CD4-positive, alpha-beta T cell treated with Interleukin-4 for 4 hours (primary cell): ENCODE measurements at places on chromosomes 5 and 9.
A peak's percentile ranks its signal among the peaks of the same experiment; 100 is the strongest.

DNA sequence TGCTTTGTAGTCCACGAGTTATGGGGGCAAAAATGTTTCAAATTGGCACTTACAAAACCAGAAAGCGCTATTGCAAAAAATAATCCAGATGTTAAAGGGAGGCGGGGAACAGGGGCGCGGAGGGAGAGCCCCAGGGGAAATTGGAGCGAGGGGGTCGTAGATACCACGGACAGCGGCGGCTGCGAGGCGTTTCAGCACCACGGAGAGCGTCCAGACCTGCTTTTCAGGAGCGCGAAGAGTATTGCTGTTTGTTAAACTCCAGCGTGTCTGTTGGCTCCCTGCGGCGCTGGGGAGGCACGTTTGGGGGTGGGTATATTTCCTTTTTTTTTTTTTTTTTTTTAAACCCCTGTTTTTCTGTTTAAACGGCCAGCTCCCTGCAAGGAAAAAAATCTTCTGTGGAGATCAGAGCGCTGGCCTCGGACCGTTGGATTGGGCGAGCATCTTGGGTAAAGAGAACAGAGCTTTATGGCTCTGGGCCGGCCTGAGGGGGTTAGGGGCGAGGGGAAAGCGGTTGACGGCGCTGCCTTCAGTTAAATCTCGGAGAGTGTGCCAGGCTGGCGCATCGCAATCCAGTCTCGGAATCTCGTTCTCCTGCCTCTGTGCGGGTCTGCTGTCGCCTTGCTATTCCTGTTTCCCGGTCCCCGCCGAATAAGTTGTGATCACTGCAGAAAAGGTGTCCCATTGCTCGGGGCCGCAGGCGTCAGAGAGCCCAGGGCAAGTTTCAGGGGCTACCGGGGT, at the start of gene GLRA1:
Gene GLRA1 (minus strand): TSS at position 288 of the 738 bp plus-strand sequence. CDS start 302 bp downstream, outside the sequence.
- peak; percentile 19 for DNase-seq

DNA sequence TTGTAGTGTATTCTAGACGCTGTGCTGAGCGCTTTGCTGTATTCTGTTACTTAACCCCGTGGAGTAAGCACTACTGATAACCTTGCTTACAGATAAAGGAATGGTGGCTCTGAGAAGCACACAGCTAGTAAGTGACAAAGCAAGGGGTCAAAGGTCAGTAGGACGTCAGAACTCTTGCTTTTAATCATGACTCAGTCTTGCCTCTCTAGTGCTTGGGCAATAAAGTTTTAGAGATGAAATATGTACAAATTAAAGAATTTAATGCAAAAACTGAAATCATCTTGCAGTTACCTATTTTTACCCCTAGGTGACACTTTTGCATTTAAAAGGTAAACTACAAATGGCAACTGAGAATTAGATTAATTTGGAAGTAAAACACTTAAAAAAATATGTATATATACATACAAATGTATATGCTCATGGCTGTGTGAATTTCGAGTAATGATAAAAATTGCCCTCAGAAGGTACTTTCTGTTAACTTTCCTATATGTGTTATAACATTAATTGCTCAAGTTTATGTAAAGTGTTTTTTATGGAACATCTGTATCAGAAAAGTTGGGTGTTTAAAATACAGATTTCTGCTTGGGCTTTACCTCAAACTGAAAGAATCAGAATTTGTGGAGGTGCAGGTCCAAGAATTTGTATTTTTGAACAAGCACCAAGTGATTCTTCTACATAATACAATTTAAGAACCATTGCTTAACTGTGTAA, 175.1 kb upstream of the DAB2 start:
- peak; percentile 5 for DNase-seq

- no peak for DNase-seq
Measured at GRCh38 chr5:113340537-113340936, 94.3 kb downstream of the TSSK1B start.

- no peak for DNase-seq
Measured at GRCh38 chr9:80144406-80144805, 572.6 kb downstream of the TLE4 start.
